ENCODE measurements at places on chromosomes 5 and 9.

- DNase-seq, result no peak
Observed at GRCh38 chr9:23586906-23587305, 239.1 kb downstream of the ELAVL2 start.

GRCh38 chr5:57725658-57726504 is 243.3 kb upstream of the ACTBL2 start:
- no peak for DNase-seq

DNA sequence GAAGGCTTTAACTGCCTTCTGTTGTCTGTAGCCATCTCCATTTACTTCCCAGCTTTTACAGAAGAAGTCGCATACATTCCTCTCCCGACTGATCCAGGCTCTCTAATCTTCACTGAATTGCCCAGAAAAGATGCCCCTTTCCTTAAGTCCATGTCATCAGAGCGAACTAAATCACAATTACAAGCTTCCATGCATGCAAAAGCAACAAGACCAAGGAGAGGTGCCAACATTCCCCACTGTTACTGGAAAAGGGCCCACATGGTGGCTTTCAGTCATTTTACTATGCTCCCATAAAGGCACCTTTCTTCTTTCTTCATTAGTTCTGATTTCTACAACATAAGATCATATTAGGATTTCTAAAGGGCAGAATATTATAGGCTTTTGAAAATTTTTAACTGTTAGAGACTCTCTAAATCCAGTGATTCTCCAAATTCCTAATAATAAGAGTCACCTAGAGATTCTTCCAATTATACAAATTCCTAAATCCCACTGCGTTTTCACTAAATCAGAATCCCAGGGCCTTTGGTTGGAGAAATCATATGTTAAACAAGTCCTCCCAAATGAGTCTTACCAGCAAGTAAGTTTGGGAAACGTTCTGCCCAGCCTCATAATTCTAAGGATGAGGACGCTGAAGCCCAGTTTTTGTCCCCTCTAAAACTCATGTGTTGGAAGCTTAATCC is 17.0 kb upstream of the ZFR start:
- DNase-seq, result no peak

- no peak for DNase-seq
Observed at GRCh38 chr5:6543830-6544560, 88.8 kb downstream of the NSUN2 start.

DNA sequence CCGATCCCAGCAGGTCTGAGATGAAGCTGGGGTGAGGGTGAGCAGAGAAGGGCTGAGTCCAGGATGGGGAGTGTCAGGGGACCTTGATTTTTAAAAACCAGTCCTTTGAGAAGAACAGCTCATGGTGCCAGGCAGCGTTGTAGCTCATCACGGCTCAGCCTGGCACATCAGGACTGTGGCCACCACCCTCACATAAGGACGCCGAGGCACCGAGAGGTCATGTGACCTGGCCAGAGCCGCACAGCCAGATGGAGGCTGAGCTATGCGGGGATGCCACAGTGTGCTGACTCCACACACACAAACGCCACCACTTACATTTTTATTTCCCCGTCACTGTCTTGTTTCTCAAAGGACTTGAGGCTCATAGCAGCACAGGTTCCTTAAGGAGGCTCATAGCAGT is 32.9 kb upstream of the CEP72 start:
- no peak for DNase-seq

DNA sequence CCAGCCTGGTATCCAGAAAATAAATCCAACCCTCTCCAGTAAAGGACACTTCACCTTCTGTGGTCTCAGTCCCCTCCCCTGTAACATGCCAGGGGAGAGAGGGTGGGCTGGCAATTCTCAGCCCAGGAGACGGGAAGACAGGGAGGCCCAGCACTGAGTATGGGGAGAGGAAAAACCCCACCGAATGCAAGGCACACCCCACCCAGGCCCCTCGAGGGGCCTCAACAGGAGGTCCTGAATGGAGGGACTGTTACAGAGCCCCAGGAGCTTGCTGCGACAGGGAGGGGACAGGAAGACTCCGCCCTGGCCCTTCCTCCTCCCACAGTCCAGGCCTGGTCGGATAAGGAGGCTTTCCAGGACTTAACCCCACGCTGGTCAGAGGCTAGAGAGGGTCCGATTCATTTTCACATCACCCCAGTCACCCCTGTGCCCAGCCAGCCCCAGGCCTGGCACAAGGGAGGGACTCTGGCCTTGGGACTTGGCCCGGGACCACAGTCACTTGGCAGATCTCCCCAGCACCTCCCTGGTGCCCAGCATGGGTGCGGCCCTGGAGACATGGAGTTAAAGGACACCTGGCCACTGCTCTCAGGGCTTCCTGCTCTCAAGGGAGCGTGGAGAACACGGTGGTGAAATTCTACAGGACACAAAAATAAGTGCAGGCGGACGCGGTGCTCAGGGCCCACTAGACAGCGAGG is 44.9 kb upstream of the STXBP1 start:
- DNase-seq, result no peak

DNA sequence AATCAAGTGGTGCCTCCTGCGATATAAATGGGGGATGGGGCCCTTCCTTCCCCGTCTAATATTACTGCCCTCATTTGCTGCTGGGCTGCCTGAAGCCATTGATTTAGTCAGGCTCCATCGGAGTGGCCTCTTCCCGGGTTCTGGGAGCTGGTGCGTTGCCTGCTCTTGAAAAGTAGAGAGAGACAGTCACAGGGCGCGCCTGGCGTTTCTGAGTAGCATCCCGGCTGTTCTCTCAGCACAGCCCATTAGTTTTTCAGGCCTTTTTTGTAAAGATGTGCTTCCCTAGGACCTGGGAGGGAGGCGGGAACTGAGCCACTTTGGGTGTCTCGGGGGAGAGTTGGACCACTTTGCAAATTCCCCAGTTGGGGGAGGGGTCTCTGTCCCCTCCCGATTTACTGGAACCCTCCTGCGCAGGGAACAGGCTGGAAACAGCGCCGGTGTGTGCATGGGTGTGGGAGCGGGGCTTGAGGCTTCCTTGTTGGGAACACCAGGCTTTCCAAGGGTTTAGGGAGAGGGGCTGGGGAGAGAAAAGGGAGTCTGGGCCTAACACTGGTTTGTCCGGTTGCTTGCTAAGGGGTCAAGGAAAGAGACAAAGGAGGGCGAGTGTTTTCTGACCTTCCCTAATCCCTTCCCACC is 4.7 kb downstream of the PRDM6 start:
- DNase-seq, result no peak

DNA sequence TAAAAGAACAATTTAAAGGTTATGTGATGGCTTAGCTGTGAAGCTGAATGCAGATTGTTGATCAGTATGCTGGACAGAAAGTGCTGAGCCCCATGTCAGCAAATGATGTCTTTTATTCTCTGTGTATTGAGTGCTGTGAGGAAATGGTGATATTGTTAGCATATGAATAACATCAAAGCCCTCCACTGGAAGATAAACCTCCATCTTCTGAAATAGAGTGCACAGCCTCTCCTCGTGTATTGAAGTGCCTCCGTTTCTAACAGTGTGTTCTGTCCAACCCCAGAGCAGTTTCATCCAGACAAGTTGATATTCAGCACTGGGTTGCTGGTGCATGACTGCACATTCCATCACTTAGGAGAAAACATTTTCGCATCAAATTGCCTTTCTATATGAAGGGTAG is 242.9 kb downstream of the CSNK1G3 start:
- no peak for DNase-seq

- DNase-seq, result no peak
Observed at GRCh38 chr9:38118862-38119438, 49.9 kb upstream of the SHB start.

GRCh38 chr9:29806937-29807618 is 2233.8 kb upstream of the C9orf72 start:
- no peak for DNase-seq

DNA sequence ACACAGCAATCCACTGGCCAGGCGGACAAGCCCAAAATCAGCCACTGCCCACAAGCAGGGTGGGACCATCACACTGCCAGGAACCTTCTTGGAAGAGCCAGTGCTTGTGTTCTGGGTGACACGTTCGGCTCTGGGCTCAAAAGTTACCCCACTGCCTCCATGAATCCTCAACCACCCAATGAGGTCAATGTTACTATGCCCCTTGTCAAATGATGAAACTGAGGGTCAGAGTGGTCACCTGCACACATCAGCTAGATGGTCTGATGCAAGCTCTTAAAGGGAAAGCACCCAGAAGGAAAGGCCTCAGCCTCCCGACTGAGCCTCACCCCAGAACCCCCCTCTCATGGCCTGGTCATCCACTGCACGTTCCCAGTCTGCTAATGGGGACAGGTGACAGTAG is 114.8 kb downstream of the VAV2 start:
- no peak for DNase-seq

DNA sequence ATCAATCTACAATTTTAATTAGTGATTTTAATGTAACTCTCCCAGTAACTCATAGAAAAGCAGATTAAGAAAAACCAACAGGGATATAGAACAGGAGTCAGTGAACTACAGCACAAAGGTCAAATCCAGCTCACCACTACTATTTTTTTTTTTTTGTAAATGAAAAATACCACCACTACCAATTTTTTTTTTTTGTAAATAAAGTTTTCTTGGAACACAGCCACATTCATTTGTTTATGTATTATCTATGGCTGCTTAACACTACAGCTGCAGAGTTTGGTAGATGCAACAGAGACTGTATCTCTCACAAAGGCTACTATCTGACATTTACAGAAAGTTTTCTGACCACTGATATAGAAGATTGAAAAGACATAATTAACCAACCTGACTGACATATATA is 11.7 kb downstream of the ZNF510 start:
- DNase-seq, result no peak

- no peak for DNase-seq
Observed at GRCh38 chr5:78550891-78551290, 97.7 kb downstream of the LHFPL2 start.

DNA sequence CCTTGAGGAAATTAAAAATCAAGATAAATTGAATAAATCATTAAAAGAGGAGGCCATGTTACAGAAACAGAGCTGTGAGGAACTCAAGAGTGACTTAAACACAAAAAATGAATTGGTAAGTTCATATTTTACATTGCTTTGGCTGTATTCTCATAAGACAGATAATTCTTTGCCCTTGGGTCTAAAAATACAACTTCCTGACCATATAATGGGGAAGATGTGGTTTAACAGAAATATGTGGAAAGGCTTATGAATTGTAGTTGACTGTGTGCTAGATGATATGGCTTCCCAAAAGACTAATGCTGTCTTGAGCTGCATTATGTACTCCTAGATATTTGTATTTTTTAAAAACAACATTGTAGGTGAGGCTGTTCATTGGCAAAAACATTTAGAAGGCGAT is 33.1 kb downstream of the CNTRL start:
- DNase-seq, result no peak

DNA sequence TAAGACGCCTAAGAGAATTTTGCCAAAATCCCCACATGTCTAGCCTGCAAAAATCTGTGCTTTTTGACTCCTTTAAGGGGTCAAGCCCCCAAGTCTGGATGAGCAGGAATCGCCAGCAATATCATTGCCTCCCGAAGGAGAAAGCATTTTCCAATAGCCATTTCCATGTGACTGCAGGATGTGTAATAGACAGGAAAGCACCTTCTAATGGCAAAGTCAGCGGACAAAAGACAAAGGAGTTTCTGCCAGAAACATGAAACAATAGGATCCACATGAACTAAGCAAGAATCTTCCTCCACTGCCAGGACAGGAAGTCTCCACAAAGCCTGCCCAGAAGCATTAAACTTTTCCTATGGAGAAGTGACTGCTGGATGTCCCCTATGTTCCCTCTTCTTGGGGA is 177.1 kb upstream of the PCSK5 start:
- no peak for DNase-seq

DNA sequence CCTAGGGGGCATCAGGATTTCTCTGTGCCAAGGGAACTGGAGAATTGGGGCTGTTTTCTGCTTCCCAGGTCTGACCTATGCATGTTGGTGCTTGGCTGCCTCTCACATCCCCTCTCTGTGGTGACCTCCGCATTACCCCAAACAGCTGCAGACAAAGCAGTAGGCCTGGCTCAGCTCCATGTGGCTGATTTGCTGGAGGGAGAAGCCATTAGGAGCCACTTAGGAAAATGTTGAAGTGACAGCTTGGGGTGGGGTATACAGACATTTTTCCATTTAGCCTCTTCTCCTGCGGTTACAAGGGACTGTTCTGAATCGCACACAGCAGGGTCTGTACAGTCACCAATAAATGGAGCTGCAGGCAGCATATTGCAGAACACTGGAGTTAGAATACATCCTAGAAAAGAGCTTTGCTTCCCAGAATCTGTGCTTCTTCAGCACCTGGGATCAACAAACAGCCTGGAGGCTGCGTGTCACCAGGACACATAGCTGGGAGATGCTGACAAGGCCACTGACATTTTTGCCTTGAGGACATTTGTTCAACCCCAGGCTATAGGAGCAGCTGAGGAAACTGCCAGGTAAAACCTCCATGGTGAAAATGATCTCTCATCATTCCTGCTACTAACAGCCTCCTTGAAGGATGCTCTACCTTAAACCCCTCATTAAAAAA is 335.3 kb downstream of the DIRAS2 start:
- DNase-seq, result no peak

DNA sequence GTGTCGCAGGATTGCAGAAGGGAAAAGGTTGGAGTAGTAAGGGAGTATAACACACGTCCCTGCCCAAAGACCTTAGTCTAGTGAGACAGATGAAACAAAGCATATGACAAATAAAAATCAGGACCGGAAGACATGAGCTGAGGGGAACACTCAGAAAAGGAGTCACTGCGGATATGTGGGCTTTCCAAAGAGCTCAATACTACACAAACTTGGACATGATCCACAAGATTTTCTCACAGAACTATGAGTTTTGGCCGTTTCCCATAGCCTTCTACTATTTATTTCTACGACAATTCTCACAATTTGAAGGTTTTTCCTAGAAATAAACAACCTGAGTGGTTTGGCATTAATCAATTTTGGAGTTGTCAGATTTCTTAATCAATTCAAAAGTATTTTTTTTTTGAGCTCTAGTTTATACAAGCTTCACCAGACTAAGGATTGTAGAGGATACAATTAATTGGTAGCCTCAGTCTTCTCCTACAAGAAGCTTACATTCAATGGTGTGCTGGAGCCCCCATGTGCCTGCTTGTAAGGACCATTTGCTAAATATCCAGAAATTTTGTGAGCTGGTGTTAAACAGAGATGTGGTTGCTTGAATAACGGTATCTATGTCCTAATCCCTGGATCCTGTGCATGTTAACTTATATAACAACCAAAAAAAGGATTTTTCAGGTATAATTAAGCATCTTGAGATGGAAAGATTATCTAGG is 91.4 kb downstream of the ADAMTS12 start:
- DNase-seq, result no peak

GRCh38 chr5:149166128-149166527 is 24.8 kb downstream of the ABLIM3 start:
- no peak for DNase-seq

DNA sequence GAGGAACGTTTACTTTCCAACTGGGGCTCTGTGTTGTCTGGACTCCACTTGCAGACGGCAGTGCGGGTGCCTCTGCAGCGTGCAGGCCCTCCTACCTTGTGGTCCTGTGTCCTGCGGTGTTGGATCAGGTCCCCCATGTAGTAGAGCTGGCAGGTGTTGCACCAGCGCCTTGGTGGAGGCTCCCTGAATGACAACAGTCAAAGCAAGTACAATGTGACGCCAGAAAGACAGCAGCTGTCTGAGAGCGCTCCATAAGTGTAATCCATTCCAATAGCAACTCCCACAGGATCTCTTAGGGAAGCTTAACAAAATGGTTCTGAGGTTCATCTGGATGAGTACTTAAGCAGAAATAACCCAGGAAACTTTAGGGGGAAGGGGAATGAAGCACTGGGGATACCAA is 9.9 kb downstream of the BBLN start:
- DNase-seq, result no peak
